ENCODE measurements at places on chromosomes 2 and 18.

DNA sequence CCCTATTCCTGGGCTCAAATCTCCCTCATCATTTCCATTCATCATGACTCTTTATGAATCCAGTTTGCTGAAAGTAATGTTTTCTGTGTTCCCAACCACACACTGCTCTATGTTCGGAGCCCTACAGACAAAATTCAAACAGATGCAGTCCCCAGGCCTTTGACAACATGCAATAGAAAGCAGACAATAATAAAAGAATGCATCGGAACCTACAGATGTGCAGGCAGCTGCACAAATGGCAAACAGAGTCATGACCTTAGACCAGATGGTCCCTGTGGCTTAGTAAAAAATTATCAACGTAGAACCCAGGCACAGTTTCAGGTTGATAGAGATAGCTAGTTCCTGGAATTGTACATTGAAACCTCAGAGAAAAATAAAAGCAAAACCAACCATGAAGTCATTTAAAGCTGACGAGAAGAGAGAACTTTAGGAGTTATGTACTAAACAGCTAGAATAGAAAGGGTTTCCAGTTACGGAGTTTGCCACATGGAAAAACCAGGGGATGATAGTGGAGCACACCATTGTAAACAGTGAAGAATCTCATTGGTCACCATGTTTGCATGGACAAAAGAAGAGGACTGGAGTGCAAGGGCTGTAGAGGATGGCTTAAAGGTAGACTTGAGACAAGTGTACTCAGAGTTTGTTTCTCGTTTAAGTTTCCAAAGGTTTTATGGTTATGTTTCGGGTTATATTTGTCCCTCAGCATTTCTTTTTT, 23.2 kb upstream of the ACVR1 start:
- no peak for DNase-seq

GRCh38 chr2:235390108-235390815, 103.6 kb upstream of the AGAP1 start:
- DNase-seq = peak; percentile 92

- DNase-seq = no peak
Observed at GRCh38 chr2:47159627-47160026, 4.5 kb upstream of the STPG4 start.

DNA sequence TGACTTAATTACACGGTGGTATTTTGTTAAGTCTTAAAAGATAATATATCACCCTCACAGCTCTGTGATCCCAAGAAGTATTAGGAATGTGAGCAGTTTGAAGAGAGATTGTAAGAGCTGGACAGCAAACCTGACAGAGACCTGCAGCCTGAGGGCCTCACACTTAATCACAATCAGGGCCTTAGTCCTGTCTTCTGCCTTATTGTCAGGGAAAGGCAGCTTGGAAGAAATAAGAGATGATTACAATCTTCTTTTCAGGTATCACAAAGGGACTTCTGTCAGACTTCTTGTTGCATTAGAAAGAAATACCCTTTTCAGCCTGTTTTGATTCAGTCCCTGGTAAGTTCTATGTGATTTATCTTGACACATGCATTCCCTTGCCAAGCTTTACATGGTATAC, 1433.8 kb upstream of the SLC39A10 start:
- DNase-seq = no peak

DNA sequence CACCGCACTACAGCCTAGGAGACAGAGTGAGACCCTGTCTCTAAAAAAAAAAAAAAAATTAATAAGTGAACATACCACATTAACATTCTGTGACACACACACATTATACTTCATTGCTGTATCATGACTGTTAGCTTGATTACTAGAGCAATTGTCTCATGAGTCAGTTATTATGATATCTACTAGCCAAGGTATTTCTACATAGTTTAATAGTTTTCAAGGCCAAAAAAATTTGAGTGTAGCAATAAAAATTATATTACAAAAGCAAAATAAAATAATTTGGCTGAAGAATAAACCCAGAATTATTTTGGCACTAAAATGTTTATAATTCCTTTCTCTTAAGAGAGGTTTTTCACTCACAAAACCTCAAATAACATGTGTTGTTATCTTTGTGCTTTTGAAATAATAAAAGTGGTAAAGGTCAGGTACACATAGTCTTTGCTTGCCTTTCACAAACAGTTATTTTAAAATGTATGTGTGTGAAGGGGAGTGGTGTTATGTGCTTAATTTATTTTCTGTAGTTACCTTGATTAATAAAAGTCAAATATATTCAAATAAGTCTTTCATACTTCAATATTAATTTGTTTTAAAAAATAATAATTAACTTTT, 136.9 kb upstream of the SPOPL start:
- no peak for DNase-seq
